ENCODE measurements at places on chromosomes 3 and 15.

- DNase-seq: no peak
These were observed 7.9 kb upstream of the GBE1 start for GRCh38 chr3:81769299-81769698.

GRCh38 chr15:33865416-33865815 lies 102.9 kb upstream of the CHRM5 start:
- DNase-seq: no peak

- no peak for DNase-seq
These were observed 68.4 kb downstream of the MINDY2 start for GRCh38 chr15:58839485-58839884.

GRCh38 chr3:171660188-171660587 lies 150.1 kb downstream of the PLD1 start:
- DNase-seq: no peak

GRCh38 chr3:195134431-195134830 lies 136.5 kb downstream of the XXYLT1 start:
- DNase-seq: no peak

GRCh38 chr3:143821862-143822261 lies 26.4 kb downstream of the SLC9A9 start:
- no peak for DNase-seq

DNA sequence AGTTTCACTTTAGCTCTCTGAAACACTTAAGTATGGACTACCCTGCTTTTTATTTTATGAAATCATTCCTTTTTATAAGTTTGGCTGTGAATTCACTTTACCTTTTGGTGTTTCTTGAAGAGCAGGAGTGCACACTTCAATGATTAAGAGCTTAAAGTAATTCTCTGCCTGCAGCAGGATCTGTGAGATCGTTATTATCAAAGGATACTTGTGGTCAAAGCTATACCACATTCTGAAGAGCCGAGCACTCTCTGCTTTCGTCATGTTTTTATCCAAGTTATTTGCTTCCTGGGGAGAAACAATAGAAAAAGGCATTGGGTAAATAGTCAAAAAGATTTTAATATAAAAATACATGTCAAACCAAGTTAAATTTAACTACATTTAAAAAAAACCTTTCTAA lies 243.7 kb downstream of the CHST2 start:
- no peak for DNase-seq

DNA sequence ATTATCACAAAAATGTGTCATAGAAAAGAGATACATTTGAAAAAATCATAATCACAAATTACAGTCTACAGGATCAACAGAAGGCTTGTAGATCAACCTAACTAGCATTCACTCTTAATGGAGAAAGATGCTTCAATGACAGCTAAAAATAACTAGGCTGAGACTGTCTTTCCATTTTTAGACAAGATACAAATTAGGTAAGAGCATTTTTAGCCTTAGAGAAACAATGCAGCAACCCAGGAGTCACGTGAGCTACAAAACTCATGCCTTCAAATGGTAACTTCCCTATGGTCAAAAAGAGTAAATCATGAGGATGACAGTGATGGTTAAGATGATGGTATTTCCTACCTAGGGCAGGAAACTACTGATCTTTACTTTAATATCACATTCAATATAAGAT lies 415.4 kb downstream of the MAGI1 start:
- no peak for DNase-seq

GRCh38 chr3:157574531-157574930 lies 71.3 kb upstream of the VEPH1 start:
- DNase-seq: no peak

DNA sequence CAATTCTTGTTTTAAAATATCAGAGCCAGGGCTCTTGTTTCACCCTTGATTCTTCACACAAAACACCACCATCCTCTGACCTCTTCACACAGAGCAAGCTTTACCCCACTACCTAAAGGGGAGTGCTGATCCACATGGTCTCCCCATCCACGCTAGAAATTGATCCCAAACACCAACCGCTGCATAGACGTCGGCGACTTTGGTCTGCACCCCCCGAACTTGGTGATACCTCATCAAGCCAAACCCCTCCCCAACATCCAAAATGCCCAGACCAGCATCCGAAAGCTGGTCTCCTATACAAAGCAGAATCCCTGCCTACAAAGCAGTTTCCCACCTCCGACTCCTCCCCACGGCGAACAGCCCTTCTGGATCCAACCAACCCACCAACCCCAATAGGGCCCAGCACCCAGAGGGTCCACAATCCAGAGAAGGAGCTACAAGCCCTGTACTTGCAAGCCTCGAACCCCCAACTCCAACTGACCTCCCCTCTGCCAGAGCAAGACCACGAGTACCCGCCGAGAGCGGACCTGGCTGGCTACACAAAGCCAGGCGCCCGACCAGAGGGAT lies 25.8 kb upstream of the MTHFS start:
- DNase-seq: no peak

DNA sequence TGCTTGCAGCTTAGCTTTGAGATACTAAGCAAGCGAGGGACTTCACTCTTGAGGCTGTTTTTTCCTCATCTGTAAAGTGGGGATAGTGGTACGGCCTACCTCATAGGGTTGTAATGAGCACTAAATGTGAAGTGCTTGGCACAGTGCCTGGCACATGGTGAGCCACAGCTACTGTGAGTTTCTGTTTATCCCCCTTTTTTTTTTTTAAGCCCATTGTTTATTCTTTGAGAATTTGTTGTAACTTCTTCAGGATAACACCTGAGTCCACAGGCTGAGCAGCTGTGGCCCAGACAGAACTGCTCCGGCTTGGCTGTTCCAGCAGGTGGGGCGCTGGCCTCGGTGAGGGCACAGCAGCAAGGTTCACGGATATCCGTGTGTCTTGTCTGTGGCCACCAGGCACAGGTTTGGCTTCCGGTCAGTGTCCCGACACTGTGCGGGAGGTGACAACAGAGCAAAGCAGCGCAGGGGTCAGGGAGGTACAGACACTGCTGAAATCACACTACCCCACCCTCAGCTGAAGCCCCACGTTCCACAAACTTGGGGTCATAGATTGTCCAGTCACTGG lies 7.3 kb upstream of the ISG20 start:
- DNase-seq: no peak

GRCh38 chr3:177441276-177441812 lies 244.1 kb upstream of the TBL1XR1 start:
- DNase-seq: no peak

DNA sequence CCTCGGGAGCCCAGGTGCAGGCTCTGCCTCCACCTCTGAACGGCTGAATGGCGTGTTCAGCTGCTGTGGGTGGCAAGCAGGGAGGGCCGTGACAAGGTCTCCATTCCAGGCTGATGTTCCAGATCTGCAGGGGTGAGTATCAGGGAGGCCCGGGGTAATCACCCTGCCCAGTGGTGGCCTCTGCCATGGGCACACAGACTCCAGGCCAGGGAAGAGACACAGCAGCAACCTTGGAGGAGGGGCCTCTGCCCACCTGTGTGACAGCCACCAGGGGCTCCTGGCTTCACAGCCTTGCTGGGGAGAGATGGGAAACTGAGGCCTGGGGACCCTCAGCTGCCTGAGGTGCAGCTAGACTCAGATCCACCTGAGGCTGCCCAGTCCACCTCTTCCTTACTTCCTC lies 25.6 kb upstream of the ACAD9 start:
- DNase-seq: no peak

GRCh38 chr3:39443530-39443929 lies 23.9 kb upstream of the MOBP start:
- peak; percentile 7 for DNase-seq

GRCh38 chr3:28547677-28548076 lies 199.1 kb upstream of the AZI2 start:
- DNase-seq: no peak

- no peak for DNase-seq
These were observed 89.5 kb downstream of the ANP32A start for GRCh38 chr15:68730976-68731897.

Data from NCI-H1417 (cell line).